Cortex of kidney (tissue), 1 donor: ENCODE measurements at places on chromosomes 4 and X.

GRCh38 chrX:152138388-152138784 is at the start of gene MAGEA10:
Gene MAGEA10 (minus strand): TSS chrX:152138577. CDS start chrX:152135620, 2,957 bp downstream.
- DNase-seq: no peak

GRCh38 chrX:85493821-85494220 is 114.4 kb upstream of the POF1B start:
- no peak for DNase-seq

GRCh38 chr4:53378171-53378482 is 686 bp downstream of the FIP1L1 start:
- DNase-seq: no peak

GRCh38 chr4:16194214-16194613 is 32.1 kb downstream of the TAPT1 start:
- DNase-seq: no peak

GRCh38 chr4:30760551-30760950 is 40.4 kb downstream of the PCDH7 start:
- no peak for DNase-seq

- DNase-seq: no peak
Measured at GRCh38 chr4:87078987-87079486, 141.4 kb downstream of the KLHL8 start.

DNA sequence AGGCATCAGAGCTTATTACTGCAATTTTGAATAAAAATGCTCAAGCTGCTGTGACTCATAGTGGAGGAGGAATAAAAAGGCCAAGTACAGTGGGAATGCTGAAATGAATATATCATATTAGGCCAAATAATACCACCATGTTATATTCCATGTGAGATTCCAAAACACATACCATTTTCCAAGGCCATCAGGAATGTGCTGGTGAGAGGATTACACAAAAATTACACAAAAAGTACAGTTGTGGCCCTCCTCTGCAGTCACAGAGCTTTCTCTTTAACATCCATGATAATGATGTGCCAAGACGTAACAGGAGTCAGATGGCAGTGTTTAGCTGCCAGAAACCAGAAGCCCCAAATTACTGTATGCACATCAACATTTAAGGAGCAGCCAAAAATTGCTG is 153.5 kb downstream of the PCDH18 start:
- DNase-seq: no peak

DNA sequence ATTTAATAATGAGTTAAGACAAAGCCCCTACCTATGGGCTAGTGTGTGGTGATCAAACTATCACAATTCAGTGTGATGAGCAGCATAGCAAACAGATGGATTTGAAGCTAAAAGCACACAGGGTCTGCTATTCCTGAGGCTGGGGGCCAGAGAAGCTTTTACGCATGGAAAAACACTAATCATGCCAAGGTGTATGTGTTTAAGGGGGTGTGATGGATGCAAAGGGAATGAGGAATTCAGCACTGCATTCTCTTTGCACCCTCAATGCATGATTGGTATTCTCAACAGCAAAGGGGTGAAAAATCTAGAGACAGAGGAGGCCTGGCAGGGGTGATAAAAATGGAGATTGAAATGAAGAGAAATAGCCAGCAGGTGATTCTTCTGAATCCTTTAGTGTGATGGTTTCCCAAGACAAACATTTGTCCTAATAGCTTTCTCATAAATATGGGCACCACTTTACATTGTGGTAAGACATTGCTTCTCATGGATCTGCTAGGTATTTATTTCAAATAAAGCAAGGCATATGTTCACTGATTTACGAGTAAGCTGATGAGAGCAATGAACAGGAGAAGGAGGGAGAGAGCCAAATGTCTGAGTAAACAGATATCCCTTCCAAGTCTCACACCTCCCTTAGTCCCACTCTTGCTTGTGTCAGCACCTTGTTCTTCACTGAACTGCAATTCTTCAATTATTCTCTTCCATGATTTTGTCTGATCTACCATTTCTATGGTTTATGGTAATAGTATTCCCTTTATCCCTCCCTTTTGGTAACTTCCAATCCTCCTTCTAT is 15.7 kb downstream of the C1QTNF7 start:
- DNase-seq: no peak

DNA sequence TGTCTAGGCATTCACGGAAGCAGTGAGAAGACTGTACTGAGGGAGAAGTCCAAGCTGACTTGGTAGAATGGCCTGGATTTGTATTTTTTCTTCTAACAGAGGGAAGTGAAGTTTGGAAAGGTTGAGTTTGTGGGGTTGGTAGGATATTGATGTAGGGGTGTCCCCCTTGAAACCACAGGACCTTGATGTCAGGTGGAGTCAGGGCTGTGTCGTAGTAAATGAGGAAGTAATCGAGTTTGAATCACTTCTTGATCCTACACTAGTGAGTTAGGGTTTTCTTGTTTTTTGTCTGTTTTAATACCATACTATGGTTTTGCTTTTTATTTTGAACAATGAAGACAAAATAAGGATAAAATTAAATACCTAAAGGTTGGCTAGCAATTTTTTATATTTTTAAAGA is 30.1 kb upstream of the ANAPC4 start:
- DNase-seq: no peak

DNA sequence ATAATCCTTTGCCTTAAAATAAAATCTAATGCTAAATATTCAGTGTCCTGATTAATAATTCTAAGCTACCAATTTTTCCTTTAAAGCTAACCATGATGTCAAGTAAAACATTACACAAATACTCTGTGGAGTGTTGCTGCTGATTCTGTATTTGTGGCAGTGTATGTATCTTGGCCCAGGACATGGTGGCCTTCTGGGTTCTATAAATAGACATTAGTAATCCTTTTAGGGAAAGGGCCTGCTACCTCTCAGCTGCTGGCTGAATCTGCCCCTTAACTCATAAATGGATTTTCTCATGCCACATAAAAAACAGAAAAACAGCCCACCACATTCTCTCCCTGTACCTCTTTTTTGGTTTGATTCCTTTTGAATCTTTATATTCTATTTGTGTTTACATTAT is 1.2 kb upstream of the XK start:
- DNase-seq: no peak

- DNase-seq: no peak
Measured at GRCh38 chr4:38149472-38149996, 189.3 kb downstream of the PTTG2 start.

DNA sequence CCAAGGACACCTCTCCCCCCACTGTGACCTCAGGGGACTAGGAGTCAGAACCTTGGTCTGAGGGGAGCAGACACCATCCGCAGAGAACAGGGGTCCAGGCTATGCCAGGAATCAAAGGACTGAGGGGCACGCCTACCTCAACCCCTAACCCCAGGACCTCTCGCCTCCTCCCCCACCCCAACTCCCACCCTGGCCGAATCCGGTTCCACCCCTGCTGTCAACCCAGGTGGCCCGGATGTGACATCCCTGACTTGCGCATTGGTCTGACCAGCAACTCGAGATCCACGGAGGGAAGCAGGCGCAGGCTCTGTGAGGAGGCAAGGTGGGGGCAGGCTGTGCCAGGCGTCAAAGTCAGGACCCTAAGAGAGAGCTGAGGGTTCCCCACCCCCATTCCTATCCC is 468 bp upstream of the MAGEA4 start:
- no peak for DNase-seq

- DNase-seq: no peak
Measured at GRCh38 chrX:153769865-153770600, 6.0 kb downstream of the PLXNB3 start.

DNA sequence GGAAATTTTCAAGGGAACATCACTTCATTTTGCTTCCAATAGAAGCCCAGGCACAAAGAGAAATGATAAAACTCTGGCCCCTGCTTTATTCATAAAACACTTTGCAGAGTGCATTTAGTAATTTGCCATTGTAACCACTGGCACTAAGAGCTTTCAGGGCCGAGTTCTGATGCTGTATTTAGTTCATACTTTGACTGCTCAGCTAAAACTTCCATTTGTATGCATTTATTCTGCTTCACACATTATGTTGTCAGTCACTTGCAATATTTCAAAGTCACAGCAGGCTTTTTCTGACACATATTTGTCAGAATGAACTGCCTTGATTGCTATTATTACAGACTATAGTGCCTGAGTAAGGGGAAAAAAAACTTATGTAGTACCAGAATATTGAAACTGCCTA is 174.3 kb upstream of the ATOH1 start:
- no peak for DNase-seq

- DNase-seq: no peak
Measured at GRCh38 chrX:132488180-132488705, 595 bp downstream of the MBNL3 start.

DNA sequence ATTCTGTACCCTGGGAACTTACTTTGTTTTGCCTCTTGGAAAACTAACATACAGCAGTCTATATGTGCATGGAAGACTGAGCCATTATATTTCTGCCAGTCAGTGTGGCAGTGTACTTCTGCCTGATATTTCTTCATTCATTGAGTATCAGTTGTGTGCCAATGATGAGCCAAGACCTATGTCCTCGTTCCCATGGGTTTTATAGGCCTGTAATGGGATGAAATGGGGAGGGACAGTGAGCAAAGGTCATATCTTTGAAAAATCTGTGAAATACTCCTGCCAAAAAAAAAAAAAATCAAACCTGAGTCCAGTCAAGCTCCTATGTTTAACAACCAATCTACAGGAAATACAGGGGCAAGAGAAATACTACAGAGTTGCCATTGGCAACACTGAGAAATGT is 9.1 kb downstream of the NSD2 start:
- no peak for DNase-seq

DNA sequence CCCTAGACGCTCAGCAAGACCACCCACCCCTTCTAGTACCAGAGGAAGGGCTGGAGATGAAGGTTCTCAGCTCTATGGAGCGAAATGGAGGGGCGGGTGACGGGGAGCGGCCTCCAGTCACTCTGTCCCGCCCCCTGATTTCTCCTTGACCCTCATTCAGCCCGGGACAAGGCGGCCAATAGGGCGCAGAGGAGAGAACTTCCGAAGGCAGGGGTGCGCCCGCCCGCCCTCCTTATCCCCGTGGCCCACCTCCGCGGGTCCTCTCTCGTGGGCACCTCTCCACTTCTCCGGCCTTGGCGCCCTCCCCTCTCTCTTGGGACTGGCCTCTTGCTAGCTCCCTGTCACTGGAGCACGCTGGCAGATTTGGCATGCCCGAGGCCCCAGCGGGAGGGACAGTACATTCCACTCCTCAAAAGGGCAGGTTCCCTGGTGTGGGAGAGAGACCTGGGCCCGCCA is 1.1 kb upstream of the SEPTIN6 start:
- no peak for DNase-seq

- DNase-seq: no peak
Measured at GRCh38 chrX:21153503-21153902, 220.7 kb upstream of the CNKSR2 start.

GRCh38 chr4:175431694-175432093 is 380.4 kb downstream of the GPM6A start:
- DNase-seq: no peak

GRCh38 chrX:127963696-127964095 is 88.5 kb downstream of the ACTRT1 start:
- no peak for DNase-seq

GRCh38 chrX:16196829-16197228 is 29.5 kb downstream of the MAGEB17 start:
- no peak for DNase-seq

GRCh38 chr4:97653701-97654100 is 489.6 kb downstream of the STPG2 start:
- DNase-seq: no peak

GRCh38 chrX:9542106-9542760 is 77.4 kb downstream of the TBL1X start:
- DNase-seq: no peak

GRCh38 chr4:147655639-147656038 is 28.3 kb downstream of the PRMT9 start:
- no peak for DNase-seq

- DNase-seq: no peak
Measured at GRCh38 chr4:25861280-25861950, 1.4 kb downstream of the SEL1L3 start.

GRCh38 chrX:115561605-115562479 is 868 bp downstream of the PLS3 start:
- DNase-seq: no peak

- DNase-seq: no peak
Measured at GRCh38 chr4:119794113-119794512, 165.5 kb upstream of the PDE5A start.

DNA sequence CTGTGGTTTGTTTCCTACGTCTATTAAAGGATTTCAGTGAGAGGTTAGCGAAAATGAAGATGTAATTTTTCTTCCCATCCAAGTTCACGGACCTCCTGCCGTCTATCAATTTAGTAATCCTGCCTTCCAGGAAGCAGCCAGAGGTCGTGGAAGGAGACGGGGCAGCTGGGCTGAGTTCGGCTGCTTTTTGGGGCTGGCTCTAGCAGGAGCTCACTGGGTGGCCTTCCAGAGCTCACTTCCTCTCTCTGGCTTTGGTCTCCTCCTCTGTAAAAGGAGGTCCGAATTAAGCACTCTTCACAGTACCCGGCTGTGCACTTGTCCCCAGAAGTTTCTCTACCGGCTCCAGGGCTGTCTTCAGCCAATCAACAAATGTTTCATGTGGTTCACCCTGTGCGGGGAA is 295.4 kb downstream of the BCOR start:
- DNase-seq: no peak

DNA sequence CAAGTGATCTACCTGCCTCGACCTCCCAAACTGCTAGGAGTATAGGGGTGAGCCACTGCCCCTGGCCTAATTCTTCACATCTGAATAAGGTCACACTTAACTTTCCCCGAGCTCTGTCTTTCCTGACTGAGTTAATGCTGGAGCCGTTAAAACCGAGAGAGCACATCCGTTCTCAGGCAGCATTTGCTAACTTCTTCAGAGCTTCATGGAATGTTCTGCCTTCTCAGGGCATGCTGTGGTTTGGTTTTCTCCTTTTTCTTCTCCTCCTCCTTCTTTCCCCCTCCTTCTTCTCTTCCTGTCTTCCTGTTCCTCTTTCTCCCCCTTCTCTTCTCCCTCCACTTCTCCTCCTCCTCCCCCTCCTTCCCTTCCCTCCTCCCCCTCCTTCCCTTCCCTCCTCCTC is 119.9 kb downstream of the ASMT start:
- DNase-seq: no peak
